ENCODE measurements at places on chromosomes 4 and X.
A peak's percentile ranks its signal among the peaks of the same experiment; 100 is the strongest.

DNA sequence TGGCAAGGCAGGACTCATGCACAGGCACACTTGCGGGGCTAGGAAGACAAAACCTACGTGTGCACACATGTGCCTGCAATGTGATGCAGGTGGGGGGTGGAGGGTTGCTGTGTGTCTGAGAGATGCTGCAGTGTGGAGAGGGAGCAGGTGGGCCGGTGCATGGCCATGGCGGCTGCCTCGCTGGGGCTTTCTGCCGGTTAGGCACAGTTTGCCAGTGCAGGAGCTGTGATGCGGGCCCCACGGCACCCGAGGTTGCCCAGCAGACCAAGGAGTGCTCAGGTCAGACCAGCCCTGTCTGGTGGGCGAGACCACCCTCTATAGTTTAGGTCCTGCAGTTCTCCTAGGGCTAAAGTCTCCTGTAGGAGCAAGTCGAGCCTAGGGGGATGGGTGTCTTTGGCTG, 4.4 kb upstream of the AFM start:
- no peak for DNase-seq

DNA sequence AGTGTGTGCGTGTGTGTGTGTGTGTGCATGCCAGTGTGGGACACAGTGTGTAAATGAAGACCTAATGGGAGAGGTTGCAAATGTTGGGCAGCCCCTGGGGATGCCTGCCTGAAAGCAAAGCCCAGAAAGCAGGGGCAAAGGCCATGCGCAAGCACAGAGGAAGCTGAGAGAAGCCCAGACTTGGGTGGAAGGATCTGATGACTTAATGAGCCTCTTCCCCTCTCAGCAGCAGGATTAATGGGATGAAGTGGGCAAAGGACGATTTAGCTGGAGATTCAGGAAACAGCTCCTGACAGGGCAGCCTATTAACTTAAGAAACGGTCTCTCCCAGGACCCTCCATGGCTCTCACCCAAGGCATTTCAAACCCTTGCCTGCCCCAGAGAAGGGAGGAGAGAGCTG, 107.3 kb downstream of the EFNB1 start:
- DNase-seq = no peak

GRCh38 chrX:73563738-73564068, 706 bp downstream of the CHIC1 start:
- DNase-seq = no peak

GRCh38 chr4:95825546-95825945, 14.3 kb upstream of the PDHA2 start:
- no peak for DNase-seq

GRCh38 chr4:6900956-6901355, 8.7 kb upstream of the TBC1D14 start:
- no peak for DNase-seq

- no peak for DNase-seq
Measured at GRCh38 chrX:71632923-71633657, 14.8 kb upstream of the CXCR3 start.

- no peak for DNase-seq
Measured at GRCh38 chr4:137649711-137650450, 117.6 kb upstream of the PCDH18 start.

GRCh38 chrX:9708086-9708485, 57.6 kb downstream of the GPR143 start:
- no peak for DNase-seq

DNA sequence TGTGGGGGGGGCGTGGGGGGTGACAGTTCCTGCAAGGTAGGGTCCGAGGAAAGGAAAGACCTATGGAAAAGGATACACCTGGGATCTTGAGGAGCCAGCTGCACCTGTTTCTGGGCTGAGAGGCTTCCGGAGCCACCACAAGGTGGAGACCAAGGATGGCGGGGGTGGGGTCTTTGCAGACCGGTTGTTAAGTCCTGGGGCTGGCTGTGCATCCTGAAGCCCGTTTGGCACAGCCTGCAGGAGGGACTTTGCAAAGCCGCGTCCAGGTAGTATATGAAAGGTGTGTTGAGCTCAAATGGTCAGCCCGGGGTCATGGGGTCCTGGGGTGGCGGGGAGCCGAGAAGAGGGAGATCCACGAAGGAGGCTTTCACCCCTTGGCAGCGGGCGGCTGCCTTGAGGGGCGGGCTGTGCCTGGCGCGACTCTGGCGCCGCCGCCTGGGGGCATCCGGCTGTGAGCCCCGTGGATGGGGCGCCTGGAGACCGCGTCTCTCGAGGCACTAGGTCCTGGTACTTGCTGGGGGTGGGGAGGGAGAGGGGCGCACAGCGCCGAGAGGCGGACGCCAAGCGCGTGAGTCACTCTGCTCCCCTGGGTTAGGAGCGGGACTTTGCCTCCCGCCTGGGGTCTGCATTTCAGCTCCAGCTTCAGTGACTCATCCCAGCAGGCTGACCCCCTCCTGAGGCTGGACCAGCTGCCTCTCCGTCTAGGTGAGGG, 58.2 kb upstream of the DYNLT3 start:
- DNase-seq = no peak

- DNase-seq = peak; percentile 57
Measured at GRCh38 chrX:137565921-137566745, at the start of gene ZIC3. Gene ZIC3, plus strand, starts transcription at chrX:137566127. Its CDS starts 565 bp downstream, at chrX:137566692.

- no peak for DNase-seq
Measured at GRCh38 chr4:119097282-119097900, 38.2 kb upstream of the MYOZ2 start.

DNA sequence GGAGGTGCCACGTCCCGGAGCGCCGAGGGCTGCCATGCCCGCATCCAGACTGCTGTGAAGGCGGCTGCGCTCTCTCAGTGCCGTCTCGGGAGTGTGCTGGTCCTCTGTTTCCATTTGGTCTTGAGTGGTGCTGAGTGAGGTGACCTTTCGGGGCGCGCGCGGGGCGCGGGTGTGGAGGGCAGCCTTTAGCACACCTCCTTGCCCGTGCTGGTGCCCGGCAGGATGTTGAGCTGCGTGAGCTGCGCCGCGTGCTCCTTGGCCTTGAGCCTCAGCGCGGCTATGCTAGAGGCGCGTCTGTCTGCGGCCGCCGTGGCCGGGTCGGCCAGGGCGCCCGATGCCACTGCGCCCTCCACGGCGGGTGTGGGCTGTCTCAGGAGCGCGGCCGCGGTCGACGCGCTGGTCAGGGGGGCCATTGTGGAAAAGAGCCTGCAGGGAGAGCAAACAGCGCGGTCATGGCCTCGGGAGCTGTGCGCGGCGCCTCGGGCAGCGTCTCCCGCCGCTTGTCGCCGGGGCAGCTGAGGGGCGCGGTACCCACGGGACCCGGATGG, 11.2 kb downstream of the ARX start:
- no peak for DNase-seq

DNA sequence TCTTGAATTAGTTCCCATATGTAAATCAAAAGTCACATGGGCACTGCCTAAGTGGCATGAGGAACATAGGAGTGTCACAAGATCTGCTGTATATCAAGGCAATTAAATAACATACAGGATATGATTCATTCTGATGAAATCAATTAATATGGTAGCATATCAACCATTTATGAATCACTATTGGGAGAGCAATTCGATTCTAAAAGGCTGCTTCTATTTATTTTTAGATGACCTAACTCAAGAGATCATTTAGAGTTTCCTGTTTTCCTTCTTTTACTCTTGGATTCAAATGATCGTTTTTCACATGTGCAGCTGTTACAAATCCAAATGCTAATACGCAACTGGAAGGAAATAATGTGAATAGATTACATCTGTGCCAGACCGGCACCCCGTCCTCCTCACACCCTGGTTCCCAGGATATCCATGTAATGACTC, 81.9 kb downstream of the HCCS start:
- DNase-seq = no peak

GRCh38 chrX:2859197-2859797, 30.6 kb downstream of the GYG2 start:
- DNase-seq = no peak

DNA sequence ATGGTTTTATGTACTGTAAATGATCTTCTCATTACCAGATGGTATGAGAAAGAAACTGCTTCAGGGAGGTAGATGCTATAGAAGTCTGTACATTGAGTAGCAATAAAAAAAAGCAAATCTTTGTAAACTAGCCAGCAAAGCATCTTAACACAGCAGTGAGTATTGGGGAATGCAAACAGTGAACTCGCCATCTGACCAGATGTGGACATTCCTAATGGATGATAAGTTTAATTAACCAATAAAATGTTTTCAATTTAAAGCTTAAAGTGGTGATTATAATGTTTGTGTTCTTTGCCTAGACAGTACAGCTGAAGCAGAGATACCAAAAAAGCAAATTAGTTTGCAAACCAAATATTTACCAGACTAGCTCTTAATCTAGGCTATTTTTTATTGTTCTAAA, 1144.2 kb downstream of the FAT4 start:
- DNase-seq = no peak

DNA sequence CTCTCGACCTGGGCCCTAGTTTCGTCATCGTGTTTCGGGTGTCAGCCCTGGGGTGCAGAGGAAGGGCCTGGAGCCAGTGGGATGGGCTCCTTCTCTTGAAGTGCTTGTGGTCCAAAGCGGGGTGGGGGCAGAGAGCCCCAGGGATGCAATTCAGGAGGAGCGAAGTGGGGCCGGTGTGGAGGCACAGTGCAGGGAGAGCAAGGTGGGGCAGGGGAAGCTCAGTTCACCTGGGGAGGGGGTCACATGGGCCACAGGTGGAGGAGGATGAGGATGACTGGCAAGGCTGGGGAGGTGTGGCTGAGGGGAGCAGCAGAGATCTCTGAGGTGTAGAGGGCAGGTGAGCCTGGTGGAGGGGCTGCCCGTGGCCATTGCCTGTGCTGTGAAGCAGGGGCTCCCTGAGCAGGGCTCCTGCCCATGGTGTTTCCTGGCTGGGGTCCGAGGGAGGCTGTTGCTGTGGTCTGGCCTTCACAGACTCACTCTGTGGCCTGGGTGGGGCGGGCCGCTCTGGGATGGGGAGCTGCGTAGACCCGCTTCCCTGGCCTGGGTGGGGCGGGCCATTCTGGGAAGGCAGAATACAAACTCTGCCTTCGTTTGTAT, 6.9 kb downstream of the SORCS2 start:
- no peak for DNase-seq

DNA sequence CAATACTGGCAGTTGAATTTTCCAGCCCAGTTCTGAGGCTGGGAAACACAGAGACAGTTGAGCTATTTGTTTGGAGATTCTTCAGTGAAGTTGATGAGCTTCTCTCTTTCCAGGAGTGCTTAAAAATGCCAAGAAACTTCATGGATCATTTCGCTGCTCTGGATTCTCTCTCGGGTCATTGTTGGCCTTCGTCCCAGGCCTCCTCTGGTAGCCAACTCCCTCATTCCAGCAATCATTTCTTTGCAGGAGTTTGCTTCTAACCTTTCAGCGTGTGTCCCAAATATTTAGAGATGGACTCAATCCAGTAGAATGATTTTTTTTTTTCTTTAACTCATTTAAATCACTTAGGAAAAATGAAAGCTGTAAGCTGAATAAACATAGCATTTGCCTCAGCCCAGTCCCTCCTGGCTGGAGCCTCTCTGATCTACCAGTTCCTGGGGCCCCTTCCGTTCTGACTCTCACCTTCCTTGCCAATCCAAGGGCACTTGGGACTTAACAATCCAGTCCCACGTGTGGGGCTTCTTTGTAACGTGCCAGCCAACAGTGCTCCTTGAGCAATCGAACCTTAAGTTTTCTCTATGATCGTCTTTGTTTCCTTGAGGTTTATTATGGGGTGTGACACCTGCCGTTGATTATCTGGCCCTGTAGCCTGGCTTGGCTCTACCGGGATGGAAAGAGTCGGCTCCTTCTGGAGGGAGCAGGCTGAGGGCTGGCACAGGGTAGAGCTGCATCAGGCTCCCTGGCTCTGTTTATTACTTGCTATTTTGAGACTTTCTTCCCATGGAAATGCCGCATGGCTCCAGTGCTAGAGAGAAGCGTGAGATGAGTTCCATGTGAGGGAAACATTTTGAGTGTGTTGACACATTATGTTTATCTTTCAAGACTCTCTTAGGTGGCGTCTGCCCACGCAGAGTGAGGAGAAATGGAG, 80.4 kb upstream of the GPC4 start:
- peak; percentile 61 for DNase-seq

GRCh38 chr4:81845761-81846160, 374.1 kb upstream of the RASGEF1B start:
- no peak for DNase-seq

DNA sequence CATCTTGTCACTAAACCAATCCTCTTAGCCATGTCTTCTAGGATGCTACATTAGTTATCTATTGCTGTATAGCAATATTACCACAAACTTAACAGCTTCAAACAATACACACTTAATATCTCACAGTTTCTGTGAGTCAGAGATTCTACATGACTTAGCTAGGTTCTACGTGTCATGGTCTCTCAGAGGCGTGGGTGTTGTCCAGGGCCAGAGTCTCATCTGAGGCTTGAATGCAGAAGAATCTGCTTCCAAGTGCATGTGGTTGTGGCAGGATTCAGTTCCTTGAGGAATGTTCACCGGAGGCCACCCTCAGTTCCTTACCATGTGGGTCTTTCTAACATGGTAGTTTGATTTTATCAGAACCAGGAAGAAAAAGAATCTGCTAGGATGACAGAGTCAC, 26.4 kb downstream of the PPP1R2C start:
- no peak for DNase-seq

DNA sequence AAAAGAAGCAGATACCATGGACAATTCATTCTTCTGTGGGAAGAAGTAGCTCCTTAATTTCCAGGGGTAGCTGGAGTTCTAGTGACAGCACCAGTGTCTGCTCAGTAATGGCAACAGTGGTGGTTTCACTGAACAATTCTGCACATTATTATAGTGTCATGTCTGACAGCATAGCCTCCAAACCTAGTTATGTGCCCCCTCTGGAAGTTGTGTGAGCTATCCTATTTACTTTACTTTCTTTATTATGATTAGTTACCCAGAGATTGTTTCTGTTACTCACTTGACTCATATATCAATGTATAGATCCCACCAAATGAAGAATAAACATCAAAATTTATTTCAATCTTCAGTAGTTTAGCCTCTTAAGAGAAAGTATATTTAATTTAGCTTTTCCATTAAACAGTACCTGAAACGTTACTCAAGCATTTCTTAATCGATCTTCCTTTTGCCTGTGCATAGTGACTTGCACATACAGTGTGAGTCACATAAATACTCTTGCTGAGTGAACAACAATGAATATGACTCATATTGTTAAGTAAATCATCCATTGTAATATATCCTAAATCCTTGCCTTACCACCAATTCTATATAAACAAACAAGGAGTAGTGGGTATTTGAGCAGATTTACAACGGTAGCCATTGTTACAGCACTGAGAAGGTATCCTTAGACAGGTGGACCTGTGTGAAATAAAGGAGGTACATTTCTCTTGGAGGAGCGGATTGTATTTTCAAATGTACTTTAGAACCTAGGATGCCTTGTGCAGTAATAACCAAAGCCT, 534.7 kb downstream of the ANKRD50 start:
- DNase-seq = no peak

Measured in left ventricle myocardium inferior (tissue), 1 donor.